HFFc6 (cell line): ENCODE measurements at places on chromosomes 6 and 20. TPM values are rescaled to one million over a fixed set of nuclear protein-coding genes. Genes with fewer than 3 reads are reported as not detected.

- DNase-seq, result no peak
Measured at GRCh38 chr20:22560817-22561216, 23.6 kb downstream of the FOXA2 start.

DNA sequence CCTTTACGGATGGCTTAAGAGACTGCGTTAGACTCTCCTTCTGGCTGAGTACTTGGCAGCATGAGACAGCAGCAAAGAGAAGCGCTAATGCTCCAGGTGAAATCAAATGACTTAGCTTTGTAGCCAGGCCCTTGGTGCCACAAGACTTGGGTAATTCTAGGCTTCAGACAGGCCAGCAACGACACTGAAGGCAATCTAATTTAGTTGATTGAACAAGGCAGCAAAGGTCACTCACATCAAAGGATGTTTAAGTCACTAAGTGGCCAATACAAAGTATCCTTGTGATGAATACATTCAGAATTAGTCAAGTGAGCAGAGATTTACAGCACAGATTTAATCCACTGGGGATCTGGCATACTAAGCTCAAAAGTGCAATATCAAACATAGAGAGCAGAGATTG is 113.2 kb downstream of the FAM83B start:
- DNase-seq, result no peak

DNA sequence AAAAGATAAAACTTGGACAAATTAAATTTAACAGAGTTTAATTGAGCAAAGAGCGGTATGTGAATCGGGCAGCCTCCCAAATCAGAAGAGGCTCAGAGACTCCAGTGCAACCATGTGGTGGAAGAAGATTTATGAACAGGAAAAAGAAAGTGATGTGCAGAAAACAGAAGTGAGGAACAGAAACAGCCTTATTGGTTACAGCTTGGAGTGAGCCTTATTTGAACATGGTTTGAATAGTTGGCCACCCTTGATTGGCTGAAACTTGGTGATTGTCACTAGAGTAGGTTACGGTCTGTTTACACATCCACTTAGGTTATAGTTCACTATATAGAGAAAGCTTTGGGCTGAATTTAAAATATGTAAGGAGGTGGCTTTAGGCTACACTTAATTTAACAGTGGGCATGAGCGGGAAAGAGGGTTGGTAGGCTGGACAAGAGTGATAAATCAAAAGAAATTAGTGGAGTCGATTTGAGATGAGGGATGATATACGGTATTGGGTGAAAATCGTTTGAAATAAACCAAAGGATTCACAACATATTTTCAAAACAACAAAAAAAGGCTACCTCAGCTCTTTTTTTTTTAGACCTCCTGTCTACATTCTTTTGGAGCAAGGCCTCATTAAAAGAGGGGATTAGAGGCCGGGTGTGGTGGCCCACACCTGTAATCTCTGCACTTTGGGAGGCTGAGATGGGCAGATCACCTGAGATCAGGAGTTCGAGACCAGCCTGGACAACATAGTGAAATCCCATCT is 84.3 kb upstream of the PREP start:
- DNase-seq, result no peak

DNA sequence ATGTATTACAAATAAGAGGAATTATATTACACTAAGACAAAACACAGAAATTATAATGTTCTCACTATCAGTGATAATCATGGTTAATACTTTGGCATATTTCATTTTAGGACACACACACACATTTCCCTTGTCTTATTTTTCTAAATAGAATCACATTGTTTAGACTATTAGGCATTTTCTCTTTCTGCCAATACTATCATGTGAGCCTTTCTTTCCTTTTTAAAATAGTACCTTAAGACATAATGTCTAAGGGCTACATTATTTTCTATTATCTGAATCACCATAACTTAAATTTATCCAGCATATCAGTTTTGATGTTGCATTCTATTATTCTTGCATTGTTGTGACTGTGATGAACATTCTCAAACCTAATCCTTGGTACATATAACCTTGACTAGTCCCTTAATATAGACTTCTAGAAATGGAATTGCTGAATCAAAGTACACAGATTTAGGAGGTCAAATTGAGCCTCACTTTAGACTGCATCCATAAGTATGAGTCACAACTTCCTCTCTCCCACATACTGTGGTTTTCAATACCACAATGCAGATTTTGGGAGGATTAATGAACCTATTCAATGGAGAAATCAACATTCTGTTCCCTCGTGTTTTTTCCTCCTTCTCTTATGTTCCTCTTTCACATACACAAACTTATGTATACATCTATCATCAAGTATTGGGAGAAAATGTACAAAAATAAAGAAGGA is 212.6 kb downstream of the MOXD1 start:
- DNase-seq, result peak; percentile 51

- peak; percentile 14 for DNase-seq
Measured at GRCh38 chr20:38337561-38338140, 8.6 kb upstream of the LBP start.

DNA sequence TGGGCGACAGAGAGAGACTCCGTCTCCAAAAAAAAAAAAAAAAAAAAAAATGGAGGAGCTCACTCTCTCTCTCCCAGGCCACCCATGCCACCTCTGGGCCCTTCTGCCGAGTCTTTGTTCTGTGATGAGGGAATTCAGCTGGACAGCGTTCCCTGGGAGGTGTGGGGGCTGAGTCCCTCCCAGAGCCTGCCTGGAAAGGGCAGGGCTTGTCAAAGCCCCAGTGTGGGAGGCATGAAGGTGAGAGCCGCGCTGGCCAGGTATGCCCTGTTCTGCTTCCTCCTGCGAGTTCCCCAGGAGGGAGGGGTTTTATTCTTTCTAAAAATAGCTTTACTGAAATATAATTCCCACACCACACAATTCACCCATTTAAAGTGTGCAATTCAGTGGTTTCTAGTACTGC is 69.6 kb downstream of the TMEM242 start:
- no peak for DNase-seq

GRCh38 chr20:59690101-59690500 is 85.8 kb downstream of the PHACTR3 start:
- DNase-seq, result no peak

Gene CHRNA4
- not detected in 3 replicates for total RNA-seq

DNA sequence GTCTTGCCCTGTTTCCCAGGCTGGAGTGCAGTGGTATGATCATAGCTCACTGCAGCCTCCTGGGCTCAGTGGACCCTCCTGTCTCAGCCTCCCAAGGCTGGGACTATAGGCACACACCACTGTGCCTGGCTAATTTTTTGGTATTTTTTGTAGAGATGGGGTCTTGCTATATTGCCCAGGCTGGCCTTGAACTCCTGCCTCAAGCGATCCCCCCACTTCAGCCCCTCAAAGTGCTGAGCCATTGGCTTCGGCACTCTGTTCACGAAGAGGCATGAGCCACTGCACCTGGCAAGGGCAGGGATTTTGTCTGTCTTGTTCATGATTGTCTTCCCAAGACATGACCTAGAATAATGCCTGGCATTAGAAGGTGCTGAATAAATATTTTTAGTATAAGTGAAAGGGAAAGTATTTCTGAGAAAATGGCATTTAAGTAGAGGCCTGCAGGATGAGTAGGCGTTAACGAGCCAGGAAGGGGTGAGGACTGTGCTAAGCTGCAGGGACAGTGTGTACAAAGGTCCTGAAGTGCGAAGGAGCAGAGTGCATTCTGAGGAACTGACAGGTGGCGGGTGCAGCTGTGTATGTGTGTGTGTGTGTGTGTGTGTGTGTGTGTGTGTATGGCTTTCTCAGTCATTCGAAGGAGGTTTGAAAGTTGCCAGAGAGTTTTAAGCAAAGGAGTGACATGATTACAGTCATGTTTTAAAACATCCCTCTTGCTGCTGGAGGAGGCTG is 43.0 kb downstream of the VEGFA start:
- DNase-seq, result no peak

Gene LRFN2
- total RNA-seq, result not detected in 3 replicates

DNA sequence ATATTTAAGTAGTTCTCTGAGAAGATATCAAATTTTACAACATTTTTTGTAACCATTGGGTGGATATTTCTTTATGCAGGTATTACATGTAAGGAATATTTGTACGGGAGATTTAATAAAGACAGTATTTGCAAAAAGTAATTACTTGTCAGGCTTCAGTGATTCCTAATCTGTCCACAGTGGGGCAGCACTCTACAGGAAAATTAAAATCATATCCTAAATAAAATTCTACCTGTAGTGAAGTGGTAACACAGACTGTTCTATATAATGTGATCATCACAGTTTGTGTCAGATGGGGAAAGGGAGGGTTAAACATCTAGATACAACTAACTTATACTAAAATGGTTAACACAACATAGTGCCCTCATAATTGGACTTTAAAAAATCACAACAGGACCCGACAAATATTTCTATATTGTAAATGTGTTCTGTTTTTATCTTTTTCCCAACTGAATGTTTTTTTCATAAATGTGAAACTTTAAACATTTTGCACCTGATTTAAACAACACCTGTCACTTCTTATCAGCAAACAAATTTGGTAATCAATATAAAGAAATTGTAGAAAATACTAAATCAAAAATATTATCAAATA is 145.6 kb upstream of the MANEA start:
- peak; percentile 5 for DNase-seq

DNA sequence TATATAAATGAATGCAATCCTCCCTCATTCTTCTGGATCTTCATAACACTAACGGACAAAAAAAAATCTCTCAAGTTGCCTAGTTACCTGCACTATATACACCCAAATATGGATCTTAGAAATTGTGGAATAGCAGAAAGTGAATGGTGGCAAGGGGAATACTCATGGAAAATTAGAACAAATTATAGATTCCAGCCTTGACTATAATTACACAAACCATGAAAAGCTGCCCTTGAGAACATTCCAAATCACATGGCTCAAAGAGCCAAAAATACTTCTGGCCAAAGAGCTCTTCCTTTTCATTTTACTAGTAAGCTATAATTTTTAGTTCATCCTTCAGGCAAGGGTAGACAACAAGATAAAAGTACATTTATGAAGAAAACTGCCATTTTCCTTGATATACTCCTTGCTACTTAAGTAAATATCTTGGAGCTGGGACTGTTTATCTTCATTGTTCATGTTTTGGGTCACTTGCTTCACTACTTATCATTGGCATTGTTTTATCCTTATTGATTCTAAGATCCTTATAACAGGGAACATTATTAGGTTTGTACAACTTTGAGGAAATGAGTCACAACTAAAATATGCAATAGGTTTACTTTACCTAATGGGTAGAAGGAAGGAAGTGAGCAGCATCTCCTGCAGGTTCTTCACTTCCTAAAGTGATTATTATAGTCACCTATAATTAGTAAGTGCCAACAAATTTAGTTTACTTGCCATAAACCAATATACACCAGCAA is 6.4 kb upstream of the MTRES1 start:
- DNase-seq, result no peak

Gene MLN
- not detected in 3 replicates for total RNA-seq

Gene THEMIS
- 0.28 and 0.34 TPM in 2 replicates for total RNA-seq

DNA sequence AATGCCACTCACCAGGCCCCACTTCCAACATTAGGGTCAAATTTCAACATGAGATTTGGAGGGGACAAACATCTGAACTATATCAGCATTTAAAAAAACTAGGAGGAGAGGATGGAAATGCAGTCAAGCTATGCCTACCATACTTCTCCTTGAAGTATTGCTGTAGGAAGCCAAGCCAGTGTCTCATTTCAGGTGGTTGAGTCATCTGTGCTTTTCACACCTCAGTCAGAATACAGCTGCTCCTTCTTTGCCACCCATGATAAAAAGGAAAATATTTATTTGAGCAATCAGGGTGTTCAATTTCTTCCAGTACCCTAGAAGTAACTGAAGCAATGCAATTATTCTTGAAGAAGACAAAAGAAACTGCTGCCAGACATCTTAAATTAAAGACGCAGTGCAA is 47.0 kb upstream of the EEF1E1 start:
- DNase-seq, result no peak

- DNase-seq, result no peak
Measured at GRCh38 chr20:56274156-56274555, 25.6 kb downstream of the MC3R start.

GRCh38 chr6:108801366-108801765 is 46.9 kb upstream of the ARMC2 start:
- DNase-seq, result no peak

Gene ALDH8A1
- not detected in 3 replicates for total RNA-seq

DNA sequence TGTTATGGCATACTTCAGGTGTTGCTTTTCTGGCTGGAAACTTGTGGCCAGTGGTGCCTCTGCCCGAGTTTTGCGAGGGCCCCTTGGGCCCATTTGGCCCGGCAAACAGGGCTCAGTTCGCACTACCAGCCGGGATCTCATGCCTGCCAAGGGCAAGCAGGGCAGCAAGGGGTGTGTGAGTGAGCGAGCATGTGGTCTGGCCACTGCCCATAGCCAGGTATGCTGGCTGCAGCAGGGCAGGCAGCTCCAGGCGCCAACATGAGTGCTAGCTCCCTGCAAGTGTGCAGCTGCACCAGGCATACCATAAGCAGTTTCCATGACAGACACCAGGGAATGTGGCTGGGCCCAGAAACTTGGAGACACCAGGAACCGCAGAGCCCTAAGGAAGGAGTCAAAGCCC is 389.5 kb downstream of the NKAIN2 start:
- no peak for DNase-seq

Gene ADTRP
- total RNA-seq, result 0.33 to 0.73 TPM (median 0.60 TPM) in 3 replicates

DNA sequence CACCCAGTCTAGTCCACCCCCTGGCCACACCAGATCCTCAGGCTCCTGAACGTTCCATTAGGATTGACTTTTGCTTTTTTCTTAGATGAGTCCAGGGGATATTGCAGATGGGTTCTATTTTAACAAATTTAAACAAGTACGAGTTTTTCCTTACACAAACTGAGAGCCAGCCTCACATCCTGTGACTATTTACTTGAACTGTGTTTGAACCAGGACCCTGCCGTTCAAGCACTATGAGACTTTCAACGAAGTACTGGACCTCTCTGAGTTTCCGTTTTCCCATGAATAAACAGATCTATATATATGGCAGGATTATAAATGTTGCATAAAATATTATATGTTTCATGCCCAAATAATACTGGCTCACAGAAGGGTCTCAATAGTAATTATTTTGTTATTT is 1.4 kb upstream of the METTL24 start:
- DNase-seq, result no peak
